Activated CD8-positive, alpha-beta memory T cell treated with anti-CD3 and anti-CD28 coated beads for 48 hours (primary cell): ENCODE measurements at places on chromosomes 12 and 14.

- DNase-seq = no peak
These were observed 10.6 kb upstream of the NCOR2 start for GRCh38 chr12:124577986-124578385.

DNA sequence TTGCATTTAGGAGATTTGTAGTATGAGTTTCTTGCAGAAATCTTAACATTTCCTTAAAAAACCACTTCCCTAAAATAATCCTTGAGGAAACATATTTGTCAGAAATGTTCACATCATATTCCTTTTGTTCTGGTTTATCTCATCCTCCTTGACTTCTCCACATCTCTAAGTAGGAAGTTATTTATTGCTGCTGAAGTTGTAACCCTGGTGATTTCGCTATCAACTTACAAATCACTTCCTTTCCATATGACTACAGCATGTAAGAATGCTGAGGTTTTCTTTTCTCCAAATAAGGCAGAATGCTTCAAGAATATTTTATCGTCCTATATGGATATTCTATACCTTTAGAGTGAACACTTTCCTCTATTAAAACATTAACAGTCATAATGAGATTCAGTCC lies 751.7 kb downstream of the NRXN3 start:
- DNase-seq = no peak

DNA sequence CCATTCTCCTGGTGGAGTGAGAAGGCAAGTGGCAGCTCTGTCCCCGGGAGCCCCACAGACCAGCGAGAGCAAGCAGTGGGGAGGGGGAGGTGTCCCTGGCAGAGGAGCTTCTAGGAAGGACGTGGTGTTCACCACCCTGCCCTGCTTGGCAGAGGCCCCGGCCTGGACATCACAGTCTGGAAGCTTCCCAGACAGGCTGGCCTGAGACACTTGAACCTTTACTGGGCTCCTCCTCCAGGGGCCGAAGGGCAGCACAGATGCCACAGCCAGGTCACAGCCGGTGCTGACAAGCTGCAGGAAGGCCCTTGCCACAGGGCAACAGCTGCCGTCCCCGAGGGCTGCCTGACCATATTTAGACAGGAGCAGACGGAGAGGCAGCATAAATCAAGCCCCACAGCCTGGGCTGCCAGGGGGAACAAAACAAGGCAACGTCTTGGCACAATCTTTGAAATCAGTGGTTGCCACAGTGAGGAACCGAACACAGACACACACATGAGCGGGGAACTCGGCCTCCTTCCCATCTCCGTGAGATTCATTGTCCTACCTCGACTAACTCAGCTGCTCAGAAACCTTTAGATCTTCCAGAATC lies 28.5 kb downstream of the PRIMA1 start:
- DNase-seq = no peak

DNA sequence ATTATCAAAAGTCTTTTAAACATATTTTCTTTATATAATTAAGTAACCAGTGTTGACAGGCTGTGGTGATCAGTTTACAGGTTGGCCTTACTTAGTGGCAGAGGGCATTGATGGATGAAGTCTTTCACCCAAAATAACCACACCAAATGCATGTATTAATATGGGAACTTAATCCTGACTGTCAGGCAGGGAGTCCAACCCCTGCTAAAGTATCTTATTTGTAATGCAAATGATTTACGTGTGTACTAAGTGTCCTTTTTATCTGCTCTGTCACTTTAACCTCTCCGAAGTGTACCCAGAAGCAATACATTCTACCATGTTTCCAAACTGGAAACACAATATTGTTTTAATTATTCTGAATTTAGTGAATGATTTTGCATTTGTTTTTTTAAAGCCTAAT lies 1.4 kb downstream of the MYBPC1 start:
- DNase-seq = no peak

DNA sequence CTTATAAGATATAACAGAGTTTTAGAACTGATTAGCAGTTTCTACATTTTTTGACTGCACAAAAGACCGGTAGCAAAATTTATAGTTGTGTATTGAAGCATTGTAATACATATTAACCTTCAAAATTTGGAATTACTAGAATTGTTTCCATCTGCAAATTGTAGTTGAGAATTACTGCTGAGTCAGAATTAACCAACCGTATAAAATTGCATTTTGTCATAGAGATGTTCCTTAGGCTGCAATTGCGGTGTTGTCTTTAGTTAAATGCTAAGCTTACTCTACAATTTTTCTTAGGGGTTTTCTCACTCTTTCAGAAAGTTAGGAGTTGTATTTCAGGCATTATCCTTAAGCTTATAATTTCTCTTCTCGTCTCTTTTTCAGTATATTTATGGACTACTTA lies 132.2 kb downstream of the PLEKHA5 start:
- no peak for DNase-seq

GRCh38 chr14:102500158-102500662 lies 9.4 kb downstream of the ANKRD9 start:
- no peak for DNase-seq

DNA sequence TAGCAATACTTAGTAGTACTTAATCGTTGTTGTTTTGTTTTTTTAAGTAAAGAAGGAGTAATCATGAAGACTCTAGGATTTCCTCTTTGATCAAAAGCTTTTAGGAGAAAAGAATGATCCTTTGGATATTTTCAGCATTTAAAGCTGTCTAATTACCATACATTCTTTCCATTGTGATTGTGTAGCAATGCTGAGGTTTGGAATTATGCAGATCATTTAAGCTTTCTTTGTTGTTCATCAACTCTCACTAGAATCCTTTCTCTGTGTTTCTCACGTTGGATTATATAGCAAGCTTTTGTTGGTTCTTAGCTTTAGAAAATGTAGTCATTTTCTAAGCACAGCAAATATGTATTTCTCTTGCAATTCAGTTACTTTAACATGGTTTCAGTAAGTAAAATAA lies 25.8 kb downstream of the CCDC91 start:
- DNase-seq = no peak

DNA sequence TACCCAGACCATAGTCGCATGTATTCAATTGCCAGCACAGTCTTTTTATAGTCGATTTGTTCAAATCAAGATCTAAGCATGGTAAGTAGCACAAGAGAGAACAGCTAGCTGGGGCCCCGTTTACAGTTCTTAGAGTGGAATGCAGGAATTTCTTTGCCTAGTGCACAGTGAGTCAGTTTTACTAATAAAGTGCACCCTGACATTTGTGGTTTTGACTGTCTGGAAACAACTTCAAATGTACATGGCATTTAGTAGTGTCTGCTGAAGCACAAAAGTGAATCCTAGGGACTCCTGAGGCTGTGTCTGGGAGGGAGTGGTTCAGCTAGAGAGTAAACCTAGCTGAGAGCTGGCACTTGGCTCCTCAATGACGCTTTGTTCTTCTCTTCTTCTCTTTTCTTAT lies 64.9 kb downstream of the TMX1 start:
- no peak for DNase-seq

GRCh38 chr14:32432813-32433538 lies 103.9 kb downstream of the AKAP6 start:
- DNase-seq = no peak

DNA sequence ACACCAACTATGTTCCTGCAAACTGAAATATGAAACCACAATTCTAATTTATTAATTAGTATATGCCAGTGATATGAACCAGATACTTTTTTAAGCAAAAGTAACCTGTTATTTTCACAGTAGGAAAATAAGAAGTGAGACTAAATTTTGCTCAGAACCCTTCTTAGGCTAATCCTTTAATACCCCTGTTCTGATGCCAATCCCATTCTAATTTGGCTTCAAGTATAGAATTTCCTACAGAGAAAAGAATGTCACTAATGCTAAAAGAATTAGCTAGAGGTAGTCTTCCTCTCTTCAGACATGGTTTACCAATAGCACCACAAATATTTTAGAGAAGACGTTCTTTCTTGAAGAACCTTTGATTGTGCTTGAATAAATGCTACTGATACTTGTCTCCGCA lies 758.4 kb downstream of the FLRT2 start:
- DNase-seq = no peak

DNA sequence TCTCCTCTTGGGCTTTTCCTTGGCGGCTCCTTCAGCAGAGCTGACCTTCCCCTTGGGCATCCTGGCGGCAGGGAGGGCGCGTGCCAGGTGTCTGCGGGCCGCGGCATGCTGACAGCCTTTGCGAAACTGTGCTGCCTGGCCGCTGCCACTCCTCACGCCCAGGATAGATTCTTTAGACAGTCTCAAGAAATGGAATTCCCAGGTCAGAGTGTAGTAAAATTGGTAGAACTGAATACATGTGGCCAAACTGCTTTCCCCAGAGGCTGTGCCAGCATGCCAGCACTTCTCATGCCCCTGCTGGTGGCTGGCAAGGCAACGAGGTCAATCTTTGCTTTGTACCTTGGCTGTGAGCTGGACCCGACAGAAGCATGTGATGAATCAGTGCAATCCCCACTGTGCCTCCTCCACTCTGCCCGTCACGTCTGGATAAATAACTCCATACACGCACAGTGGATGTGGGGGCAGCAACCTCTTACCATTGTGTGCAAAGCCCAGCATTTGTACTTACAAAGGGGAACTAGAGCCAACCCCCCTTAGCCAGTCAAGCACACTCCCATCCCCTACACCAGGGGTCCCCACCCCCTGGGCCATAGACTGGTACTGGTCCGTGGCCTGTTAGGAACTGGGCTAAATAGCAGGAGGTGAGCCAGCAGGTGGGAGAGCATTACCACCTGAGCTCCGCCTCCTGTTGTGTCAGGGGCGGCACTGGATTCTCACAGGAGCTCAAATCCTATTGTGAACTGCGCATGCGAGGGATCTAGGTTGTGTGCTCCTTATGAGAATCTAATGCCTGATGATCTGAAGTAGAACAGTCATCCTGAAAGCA lies 90.9 kb downstream of the ACTN1 start:
- DNase-seq = no peak

DNA sequence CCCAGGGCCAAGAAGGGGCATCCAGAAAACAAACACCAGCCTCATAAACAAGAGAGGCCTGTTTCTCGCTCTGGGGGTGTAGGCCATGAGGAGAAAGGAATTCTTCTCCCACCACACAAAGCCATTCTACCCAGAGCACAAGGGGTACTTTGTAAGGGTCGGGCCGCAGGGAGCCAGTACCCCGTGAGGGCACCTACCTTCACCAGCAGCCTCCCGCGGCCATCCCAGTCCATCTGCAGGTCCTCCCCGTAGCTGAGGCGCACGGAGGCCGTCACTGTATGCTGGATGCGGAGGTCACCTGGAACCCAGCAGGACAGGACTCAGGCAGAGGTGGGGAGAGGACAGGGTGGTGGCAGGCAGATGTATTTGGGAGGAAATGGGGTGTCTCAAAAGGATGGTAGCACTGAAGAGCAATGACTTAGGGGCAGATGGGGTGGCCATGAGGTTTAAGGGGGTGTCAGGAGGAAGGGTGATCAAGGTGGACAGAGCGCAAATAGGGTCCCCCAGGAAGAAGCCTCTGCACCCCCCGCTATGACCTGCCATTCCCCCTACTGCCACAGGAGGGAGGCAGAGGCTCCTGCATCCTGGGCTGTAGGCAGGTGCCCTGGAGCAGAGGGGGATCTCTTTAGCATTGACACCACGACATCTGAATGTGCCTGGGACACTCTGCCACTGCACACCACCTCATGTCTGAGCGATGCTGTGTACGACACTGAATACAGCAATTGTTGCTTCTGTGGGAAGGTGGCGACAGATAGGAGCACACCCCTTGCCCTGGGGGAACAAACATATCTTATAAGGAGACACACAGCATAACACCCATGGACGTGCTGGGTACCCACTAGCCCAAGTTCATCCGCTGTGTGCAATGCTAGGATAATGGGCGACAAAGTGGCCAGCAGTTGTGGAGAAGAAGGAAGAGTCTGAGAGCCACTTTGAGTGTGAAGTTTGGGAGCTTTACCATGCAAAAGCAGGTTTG lies 61.4 kb downstream of the VWF start:
- DNase-seq = no peak

DNA sequence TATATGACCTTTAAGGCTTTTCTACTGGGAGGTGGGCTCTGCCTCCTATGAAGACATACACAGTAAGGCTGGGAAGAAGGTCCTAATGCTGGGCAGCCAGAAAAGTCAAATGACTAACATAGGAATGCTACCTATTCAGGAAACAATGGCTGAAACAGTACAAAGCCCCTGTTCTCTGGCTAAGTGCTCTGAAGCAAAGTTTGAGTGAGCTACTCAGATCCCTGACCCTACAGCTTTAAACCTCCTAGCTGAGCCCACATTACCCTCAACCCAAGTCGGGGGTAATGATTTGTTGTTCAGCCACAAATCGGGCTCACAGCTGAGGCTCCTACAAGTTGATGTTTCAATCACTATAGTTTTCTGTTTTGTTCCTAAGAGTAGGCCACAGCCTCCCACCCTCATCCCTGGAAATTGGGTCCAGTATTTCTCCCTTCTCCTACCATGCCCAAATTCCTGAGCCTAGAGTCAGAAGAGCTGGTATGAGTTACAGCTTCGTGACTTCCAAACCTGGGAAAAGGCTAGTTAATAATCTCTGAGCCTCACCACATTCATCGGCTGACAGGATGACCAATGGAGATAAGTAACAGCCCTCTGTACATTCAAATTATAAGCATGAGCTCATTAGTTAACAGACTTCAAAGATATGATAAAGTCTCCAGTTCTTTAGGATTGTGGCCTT lies 46.5 kb downstream of the BTBD7 start:
- DNase-seq = no peak

DNA sequence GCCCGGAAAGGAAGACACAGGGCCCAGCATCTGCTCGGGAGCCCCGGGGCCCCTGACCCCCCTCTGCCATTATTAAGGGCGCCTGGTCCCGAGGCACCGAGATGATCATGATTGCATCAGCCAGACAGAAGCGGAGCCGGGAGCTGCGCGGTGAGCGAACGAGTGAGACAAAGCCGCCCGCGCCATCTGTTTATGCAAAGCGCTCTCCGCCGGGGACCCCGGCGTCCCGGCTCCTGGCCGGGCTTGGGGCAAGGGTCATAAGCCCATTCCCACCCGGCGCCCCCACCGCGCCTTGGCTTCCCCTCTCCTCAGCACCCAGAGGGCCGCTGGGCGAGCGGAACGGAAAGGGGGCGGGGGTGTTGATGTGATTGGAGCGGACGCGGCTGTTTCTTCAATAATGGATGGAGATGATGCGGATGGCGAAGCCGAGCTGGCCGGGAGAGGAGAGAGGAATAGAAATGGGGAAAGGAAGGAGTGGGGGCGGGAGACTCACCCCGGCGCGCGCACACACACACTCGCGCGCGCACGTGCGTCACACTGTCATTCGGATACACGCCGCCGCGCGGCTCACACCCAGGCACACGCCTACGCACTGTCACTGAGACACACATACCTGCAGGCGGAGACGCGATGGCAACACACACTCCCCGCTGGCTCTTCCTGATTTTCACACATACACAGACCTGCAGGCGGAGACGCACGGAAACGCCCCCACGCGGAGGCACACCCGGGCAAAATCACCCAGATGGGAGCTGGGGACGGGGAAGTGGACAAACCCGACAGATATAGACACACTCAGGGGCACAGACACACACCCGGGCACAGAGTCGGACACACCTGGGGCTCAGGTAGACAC lies 10.7 kb downstream of the STAC3 start:
- no peak for DNase-seq

- no peak for DNase-seq
These were observed 24.2 kb upstream of the NEDD1 start for GRCh38 chr12:96882862-96883261.

DNA sequence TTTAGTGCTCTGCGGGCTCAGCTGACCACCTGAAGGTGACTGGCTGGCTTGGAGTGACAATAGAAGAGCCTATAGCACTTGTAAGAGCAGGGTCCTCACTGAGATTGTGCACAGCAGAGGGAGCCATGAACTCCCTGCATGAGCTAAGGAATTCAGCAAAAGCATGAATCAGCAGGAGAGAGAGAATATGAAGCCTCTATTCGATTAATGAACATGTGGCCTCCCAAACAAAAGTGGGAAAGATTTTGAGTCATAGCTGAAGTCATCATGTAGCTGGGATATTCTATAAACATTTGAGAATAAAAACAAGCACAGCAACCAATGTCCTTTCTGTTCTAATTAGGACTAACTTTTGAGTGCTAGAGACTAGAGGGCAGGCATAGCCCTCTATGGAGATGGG lies 626.6 kb downstream of the DIO2 start:
- DNase-seq = no peak
